ENCODE measurements at places on chromosomes 7 and 10.

GRCh38 chr7:83410989-83411591, 237.8 kb downstream of the SEMA3E start:
- DNase-seq = peak; percentile 66

DNA sequence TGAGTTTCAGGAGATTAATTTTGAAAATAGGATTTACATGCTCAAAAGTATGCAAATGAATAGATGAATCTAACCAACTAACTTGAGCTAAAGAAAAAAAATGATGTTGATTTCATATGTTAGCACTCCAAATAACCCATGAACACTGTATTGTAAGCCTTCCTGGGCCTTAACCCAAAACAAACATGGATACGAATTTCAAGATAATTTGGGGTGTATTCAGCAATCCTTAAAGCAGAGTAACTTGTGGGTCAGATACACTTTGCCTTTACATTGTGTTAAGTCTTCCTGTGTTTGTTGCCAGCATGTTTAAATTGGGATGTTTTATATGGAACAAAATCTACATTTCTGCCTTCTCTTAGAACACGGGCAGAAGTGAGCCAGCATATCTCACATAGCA, 124.2 kb upstream of the WDR11 start:
- DNase-seq = no peak

- no peak for DNase-seq
These were observed 8.5 kb upstream of the STX1A start for GRCh38 chr7:73727952-73728351.

DNA sequence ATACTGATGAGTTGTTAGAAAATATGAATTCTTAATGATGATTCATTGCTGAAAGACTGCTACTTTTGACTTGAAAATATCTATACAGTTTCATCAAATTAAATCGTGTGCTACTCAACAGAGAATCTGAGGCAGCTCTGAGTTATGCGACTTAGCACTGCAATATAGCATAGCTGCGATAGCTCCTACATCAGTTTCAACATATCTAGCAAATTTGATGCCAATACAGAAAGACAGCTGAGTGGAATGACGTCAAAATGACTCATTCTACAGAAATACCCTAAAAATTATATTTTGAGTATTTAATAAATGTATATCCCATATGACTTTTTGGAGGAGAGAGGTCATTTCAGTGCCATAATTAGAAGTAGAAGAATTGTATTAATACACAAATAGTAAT, 1.1 kb upstream of the TARP start:
- no peak for DNase-seq

DNA sequence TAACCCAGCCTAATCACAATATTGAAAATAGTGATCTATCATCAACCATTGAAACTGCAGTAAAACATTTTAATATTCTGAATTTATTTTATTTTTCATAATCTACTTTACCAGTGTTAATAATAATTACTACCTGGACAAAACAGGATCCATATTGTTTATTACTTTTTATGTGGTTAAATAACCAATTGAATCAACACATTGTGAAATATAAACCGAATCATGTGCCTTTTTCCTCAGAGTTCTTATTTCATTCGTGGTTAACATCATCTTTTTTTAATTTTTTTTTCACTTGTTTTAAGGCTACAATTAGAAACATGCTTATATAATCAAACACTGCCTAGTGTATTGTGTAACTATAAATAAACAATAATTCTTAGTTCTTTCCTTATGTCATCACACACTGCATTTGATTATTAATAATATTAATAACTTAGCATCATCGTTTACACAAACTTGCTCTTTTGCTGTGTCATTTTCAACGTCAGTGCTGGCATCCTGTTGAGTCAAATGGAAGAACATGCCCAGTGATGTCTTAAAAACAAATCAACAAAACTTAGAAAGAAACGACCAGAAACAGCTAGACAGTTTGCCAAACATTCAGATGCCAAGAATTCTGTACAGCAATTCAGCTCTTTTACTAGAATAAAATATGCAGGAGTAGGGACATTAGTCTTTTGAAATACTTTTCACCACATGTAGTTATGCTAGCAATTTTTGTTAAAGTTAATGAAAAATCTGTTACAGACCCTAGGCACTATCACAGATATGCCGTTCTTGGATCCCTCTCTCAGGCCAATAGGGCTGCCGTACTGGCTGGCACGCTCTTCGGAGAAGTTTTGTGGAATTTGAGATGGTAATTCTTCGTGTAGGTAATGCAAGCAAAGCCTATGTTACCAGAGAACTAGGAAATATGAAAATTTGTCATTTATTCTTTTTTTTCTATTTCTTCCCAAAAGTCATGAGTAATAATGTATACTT, 330.4 kb upstream of the SEMA3A start:
- DNase-seq = no peak

- no peak for DNase-seq
These were observed 3.5 kb upstream of the BPGM start for GRCh38 chr7:134643131-134643530.

Measured in GM12865 (cell line).